ENCODE measurements at places on chromosomes 7 and 10. TPM values are rescaled to one million over a fixed set of nuclear protein-coding genes. Genes with fewer than 3 reads are reported as not detected.

CALHM3 gene
- not detected for total RNA-seq

MAGI2 gene
- 0.07 TPM for total RNA-seq

CDC14C gene
- total RNA-seq: not detected

OR2F1 gene
- not detected for total RNA-seq

ABCB1 gene
- not detected for total RNA-seq

AKR1D1 gene
- not detected for total RNA-seq

PAPSS2 gene
- 1.4 TPM for total RNA-seq

PLEKHS1 gene
- not detected for total RNA-seq

SH2B2 gene
- 2.4 TPM for total RNA-seq

AMPH gene
- total RNA-seq: 0.63 TPM

SLC13A1 gene
- not detected for total RNA-seq

INMT gene
- not detected for total RNA-seq

WDFY4 gene
- not detected for total RNA-seq

CTNNA3 gene
- total RNA-seq: not detected

IFIT1B gene
- total RNA-seq: not detected

SORCS1 gene
- total RNA-seq: 0.54 TPM

TFEC gene
- not detected for total RNA-seq

LRRN3 gene
- not detected for total RNA-seq

GPRIN2 gene
- not detected for total RNA-seq

SPOCK2 gene
- 1.2 TPM for total RNA-seq

MALRD1 gene
- not detected for total RNA-seq

SPRN gene
- not detected for total RNA-seq

PRKAR2B gene
- 0.15 TPM for total RNA-seq

ELMO1 gene
- total RNA-seq: not detected

LIPK gene
- total RNA-seq: not detected

TSPAN13 gene
- total RNA-seq: 14.1 TPM

PSD gene
- 0.75 TPM for total RNA-seq

PARG gene
- total RNA-seq: 36.2 TPM

RSPH10B gene
- 0.10 TPM for total RNA-seq

NPVF gene
- total RNA-seq: not detected

PILRA gene
- 0.65 TPM for total RNA-seq

XRCC2 gene
- total RNA-seq: 5.2 TPM

All from MCF 10A (cell line).